ENCODE measurements at places on chromosomes 3 and 15.

DNA sequence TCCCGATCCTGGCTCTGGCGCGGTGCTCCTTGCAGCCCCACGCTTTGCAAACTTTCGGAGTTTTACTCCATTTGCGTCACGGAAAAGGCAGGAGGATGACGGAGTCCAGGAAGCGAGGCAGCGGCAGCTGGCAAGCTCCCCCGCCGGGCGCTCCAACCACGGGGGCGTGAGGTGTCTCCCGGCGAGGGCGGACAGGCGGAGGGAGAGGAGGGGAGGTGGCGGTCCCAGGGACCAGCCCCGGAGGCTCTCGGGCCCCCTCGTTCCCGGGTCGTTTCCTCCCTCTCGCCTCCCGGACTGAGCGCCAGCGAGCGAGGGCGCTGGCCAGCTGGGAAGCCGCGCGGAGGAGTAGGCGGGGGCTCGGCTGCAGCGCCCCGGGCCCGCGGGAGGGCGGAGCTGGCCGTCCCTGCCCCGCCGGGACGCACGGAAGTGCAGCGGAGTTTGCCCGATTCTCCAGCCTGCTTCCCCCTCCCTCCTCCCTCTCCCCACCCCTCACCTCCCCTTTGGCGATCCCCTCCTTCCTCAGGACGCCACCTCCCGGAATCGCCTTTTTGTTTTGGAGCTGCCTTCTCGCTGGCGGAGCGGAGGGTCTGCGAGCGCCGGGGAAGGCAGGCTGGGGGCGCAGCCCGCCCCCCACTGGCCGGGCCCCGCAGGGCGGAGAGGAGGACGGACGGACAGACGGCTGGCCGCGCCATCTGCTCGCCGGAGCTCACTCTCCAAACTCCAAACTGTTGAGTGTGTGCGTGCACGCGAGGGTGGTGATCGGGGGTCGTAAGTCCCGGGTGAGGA is at the start of gene SNX33:
TSS of gene SNX33 (plus strand) at position 543 of the 786 bp plus-strand sequence. CDS start 1,191 bp downstream, outside the sequence.
- no peak for DNase-seq

DNA sequence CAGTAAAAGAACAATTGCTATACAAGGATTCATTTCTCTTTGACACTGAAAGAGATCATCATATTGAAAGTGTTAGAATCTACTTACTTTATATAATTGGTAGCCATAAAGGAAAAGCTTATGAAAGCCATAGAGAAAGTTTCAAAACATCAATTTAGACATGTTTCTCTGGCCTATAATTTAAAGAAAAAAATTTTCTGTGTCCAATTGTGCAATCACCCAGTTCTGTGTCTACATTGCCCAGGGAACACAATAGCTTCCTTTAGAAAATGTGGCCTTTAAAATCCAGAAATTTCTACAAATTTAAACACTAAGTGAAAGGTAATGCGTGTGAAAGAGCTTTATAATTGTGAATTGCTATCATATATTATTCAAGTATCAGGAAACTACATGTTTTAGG is 259.2 kb downstream of the GBE1 start:
- DNase-seq: no peak

- no peak for DNase-seq
Measured at GRCh38 chr3:191363221-191363620, 32.9 kb upstream of the UTS2B start.

DNA sequence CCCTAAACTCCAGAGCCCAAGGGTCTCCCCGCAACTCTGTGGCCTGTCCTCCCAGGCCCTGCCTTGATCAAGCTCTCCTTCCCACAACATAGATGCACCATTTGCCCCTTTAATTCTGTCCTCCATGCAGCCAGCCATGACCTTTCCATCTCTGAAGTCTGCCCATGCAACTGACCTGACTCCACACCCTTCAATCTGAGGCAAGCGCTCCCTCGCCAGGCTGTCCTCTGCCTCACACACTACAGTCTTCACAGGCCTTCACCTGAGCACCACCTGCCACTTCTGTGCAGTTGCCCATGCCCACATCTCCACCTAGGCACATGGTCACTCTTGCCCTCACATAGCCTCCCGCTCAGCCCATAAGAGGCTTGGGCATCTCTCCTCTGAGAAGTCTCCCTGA is 244.0 kb downstream of the OCA2 start:
- no peak for DNase-seq

GRCh38 chr3:69411346-69411745 is 25.5 kb upstream of the FRMD4B start:
- DNase-seq: no peak

- DNase-seq: peak; percentile 20
Measured at GRCh38 chr15:56798639-56799038, 65.3 kb upstream of the ZNF280D start.

- DNase-seq: no peak
Measured at GRCh38 chr3:57978316-57978715, 29.9 kb upstream of the FLNB start.

- DNase-seq: no peak
Measured at GRCh38 chr15:45182996-45183395, 4.8 kb downstream of the SHF start.

GRCh38 chr15:24933716-24934115 is 21.1 kb upstream of the SNRPN start:
- DNase-seq: no peak

- no peak for DNase-seq
Measured at GRCh38 chr3:129756871-129757270, 136.6 kb downstream of the TMCC1 start.

GRCh38 chr15:62413153-62413552 is 248.1 kb upstream of the C2CD4B start:
- DNase-seq: no peak

GRCh38 chr15:47959617-47960413 is 161.0 kb upstream of the SLC24A5 start:
- no peak for DNase-seq

GRCh38 chr3:143726727-143727126 is 121.5 kb downstream of the SLC9A9 start:
- peak; percentile 19 for DNase-seq

DNA sequence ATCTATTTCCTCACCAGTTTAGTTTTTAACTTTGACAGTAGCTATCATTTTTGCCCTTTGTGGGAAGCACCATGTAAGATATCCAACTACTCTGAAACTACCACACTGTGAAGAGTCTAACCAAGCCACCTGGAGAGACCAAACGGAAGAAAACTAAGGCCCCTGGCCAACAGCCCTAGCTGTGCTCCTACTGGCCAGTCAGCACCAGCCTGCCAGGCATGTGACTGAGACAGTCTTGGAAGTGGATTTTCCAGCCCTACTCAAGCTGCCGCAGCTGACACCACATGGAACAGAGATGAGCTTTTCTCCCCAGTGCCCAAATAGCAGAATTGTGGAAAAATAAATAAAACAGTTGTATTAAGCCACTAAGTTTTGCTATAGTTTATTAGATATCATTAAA is 2.9 kb upstream of the TBC1D5 start:
- no peak for DNase-seq

DNA sequence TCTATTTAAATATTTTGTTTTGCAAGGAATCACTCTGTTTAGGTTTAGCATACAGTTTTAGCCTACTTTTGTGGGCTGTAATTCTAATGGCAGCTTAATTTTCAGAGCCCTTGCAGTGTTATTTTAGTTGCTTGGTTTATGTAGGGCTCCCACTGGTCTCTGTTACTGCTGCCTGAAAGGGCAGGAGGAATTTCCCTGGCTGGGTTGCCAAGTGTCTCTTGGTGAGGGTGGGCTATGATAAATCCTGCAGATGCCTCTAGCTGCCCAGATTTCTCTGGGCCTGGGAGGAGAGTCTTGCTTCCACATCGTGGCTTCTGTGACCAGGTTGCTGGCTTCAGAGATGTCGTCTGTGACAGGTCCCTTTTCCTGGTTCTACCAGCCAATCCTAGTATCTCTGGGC is 36.2 kb downstream of the ILDR1 start:
- DNase-seq: no peak

GRCh38 chr3:158158969-158159368 is 49.1 kb downstream of the RSRC1 start:
- no peak for DNase-seq

DNA sequence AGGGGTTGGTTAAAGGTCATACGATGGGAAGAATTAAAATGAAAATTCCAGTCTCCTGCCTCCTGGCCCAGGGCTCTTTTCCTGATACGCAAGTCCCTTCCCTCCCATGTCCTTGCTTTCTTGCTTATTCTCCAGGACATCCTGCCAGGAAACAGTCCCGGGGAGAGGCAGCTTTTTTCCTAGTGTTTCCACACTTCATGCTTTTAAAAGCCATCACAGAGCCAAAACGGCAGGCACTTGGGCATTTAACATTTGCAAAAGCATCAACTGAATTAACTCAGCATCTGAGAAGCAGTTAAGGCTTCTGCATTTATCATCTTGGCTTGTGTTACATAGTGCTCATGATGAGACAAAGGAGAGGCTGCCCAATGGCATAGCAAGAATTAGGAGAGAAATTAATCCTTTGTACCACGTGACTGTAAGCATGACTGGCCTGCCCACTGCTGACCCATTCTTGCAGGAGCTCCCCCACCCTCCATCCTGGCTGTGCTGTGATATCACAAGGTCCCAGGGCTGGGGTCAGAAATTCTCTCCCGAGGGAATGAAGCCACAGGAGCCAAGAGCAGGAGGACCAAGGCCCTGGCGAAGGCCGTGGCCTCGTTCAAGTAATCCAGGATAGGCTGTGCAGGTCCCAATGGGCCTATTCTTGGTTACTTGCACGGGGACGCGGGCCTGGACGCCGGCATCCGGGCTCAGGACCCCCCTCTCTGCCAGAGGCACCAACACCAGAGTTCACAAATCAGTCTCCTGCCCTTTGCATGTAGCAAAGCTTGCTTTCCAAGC is 21.6 kb upstream of the VILL start:
- no peak for DNase-seq

GRCh38 chr15:89171136-89172072 is 50.0 kb downstream of the RLBP1 start:
- DNase-seq: no peak

DNA sequence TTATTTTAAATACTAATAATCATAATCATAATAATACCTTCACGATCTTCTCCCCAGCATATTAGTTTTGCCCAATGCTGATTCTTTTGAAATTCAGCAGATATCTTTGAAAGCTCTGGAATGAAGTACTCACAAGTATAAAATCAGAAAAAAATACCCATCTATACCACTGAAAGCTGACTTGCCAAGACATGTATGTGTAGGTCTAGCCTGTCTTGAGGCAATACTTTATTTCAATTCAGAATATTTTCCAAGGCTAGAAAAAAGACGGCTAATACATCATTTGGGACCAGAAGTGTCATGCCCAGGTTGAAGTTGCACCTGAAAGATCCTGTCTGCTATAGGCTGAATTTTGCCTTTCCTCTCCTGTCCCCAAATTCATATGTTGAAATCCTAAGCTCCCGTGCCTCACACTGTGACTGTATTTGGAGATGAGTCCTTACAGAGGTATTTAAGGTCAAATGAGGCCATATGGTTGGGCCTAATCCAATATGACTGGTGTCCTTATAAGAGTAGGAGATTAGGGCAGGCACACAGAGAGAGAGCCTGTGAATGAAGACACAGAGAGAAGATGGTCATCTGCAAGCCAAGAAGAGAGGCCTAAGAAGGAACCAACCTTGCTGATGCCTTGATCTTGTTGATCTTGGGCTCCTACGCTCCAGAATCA is 255.9 kb upstream of the CMC1 start:
- no peak for DNase-seq

Measured in epithelial cell of proximal tubule (primary cell).